ENCODE measurements at places on chromosomes 3 and 15.

DNA sequence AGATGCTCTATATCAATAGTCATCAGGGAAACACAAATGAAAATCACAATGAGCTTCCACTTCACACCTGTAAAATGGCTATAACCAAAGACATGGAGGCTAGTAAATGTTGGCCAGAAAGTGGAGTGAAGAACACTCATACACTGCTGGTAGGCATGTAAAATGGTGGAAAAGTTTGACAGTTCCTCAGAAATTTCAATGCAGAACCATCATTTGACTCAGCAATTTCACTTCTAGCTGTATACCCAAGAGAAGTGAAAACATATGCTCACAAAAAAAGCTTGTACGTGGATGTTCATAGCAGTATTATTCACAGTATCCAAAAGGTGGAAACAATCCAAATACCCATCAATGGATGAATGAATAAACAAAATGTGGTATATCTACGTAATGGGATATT is 19.2 kb upstream of the TOP2B start:
- DNase-seq: no peak

- DNase-seq: no peak
Measured at GRCh38 chr3:172102883-172103310, 63.5 kb downstream of the FNDC3B start.

- DNase-seq: no peak
Measured at GRCh38 chr3:142180761-142181362, 31.5 kb upstream of the TFDP2 start.

DNA sequence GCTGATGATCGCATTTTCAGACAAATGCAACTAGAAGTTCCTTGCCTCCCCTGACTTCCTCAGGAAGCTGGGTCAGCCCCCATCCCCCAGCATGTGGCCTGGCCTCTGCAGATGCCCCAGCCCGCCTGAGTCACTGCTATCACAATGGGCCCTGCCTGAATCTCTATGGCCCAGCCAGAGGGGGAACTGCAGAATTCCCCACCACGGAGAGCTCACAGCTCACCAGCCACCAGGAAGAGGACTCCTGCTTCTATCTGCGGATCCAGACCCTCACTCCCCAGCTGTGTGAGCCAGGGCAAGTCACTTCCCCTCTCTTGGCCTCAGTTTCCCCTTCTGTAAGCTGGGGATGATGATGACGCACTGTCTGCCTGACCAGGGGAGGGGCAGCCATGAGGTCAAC is 6.9 kb downstream of the PLXND1 start:
- no peak for DNase-seq

GRCh38 chr15:98308117-98308516 is 340.2 kb upstream of the IGF1R start:
- no peak for DNase-seq

GRCh38 chr3:113783463-113783862 is 36.6 kb downstream of the ATP6V1A start:
- DNase-seq: no peak

- no peak for DNase-seq
Measured at GRCh38 chr3:37662785-37663184, 198.9 kb upstream of the CTDSPL start.

- DNase-seq: no peak
Measured at GRCh38 chr15:50107591-50108408, 11.2 kb downstream of the ATP8B4 start.

DNA sequence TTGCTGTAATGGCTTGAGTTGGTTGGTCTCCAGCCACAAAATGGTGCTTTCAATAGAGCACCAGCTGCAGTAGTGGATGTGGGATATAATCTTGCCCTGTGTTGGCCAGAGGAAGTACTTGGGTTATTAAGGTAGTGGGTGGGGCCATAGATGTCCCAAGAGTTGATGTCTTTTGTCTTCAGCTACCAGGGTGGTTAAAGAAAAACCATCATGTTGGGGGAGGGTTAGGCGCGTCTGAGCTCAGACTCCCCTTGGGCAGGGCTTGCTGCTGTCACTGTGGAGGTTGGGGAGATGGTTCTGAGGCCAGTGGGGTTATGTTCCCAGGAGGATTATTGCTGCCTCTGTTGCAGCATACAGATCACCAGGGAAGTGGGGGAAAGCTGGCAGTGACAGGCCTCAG is 46.9 kb upstream of the GADL1 start:
- no peak for DNase-seq

- no peak for DNase-seq
Measured at GRCh38 chr15:61086012-61086411, 143.1 kb downstream of the RORA start.

GRCh38 chr15:89070197-89071124 is 17.8 kb upstream of the ABHD2 start:
- no peak for DNase-seq

DNA sequence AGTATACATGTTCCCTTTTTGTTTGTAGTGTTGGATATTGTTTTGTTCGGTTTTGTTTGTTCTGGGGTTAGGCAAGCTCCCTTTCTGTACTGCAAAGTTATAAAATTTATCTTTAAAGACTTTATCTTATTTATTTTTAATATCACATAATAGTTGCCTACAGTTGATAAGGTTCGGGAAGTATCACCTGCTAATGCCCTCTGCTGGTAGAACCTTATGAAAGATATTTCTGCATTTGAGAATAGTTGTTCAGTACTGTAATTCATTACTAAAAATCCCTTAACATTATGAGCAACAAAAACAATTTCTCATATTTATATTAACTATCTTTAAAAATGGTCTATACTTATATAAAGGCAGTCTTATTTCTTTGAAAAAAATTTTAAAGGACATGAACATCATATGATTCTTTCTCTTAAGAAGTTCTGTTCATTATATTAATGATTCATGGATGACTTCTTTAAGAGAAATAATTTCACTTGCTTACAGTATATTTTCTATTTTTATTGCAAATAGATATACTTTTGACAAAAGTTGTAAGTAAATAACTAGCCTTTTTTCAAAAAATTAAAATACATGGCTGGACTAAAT is 1126.8 kb downstream of the SI start:
- DNase-seq: no peak

DNA sequence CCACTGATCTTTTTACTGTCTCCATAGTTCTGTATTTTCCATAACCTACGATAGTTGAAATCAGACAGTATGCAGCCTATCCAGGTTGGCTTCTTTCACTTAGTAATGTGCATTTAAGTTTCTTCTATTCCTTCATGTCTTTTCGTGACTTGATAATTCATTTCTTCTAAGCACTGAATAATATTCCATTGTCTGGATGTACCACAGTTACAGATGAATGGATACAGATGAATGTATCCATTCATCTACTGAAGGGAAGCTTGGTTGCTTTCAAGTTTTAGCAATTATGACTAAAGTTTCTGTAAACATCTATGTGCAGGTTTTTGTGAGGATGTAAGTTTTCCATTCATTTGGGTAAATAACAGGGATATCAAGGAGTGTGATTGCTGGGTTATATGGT is 124.8 kb downstream of the NSUN3 start:
- DNase-seq: no peak

GRCh38 chr3:129521611-129522010 is 6.8 kb upstream of the RHO start:
- DNase-seq: no peak

GRCh38 chr3:148718982-148719862 is 21.5 kb downstream of the AGTR1 start:
- no peak for DNase-seq

- no peak for DNase-seq
Measured at GRCh38 chr3:63338351-63338750, 60.2 kb downstream of the SYNPR start.

GRCh38 chr15:67066041-67066958 is 898 bp downstream of the SMAD3 start:
- no peak for DNase-seq

DNA sequence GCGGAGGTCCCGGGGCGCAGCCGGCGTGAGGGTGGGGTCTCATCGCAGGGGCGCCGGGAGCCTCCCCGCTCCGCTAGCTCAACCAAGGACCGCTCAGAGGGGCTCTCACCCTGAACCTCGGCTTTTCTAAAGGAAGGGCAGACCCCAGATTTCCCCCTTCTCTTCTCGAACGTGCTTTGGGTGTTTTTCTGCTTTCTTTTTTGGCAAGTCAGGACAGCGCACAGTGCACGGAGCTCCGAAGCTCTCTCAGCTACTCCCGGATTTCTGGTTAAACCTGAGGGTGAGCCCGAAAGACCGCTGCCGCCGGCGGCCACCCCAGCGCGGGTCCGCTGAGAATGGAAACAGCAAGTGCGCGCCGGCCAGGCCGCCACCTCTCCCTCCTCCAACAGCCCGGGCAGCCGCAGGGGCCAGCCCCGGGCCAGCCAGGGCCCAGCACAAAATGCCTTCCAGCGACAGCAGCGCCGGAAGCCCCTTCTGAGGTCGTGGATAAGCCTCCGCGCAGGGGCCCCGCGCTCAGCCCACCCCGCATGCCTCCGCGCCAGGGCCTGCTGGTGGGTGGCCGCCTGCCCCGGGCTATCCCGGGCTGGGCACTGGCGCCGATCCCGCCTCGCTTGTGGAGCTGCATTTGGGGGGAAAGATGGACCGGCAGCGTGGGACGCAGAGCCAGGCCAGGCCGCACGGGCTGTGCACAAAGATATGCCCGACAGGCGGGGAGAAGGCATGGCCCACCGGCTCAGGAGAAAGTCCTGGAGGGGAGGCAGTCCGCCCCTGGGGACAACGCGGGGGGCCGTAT is 8.2 kb upstream of the OCA2 start:
- no peak for DNase-seq

DNA sequence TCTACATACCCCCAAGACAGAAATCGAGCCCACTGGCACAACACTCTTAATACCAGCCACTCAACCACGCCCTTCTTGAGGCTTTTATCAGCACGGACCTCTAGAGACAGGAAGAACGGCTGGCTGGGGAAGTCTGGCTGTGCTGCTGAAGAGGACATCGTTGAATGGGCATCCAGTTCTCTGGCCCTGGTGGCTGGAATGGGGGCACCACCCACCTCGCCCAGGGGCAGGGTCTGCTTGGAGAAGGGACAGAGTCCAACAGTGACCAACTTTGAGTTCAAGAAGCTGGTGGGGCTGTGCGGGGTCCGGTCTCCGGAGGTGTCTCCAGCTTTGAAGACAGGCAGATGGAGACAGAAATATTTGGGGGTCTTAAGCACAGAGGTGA is 77.5 kb downstream of the ATP10A start:
- DNase-seq: no peak

- DNase-seq: no peak
Measured at GRCh38 chr3:114707252-114707860, 413.5 kb downstream of the TIGIT start.

DNA sequence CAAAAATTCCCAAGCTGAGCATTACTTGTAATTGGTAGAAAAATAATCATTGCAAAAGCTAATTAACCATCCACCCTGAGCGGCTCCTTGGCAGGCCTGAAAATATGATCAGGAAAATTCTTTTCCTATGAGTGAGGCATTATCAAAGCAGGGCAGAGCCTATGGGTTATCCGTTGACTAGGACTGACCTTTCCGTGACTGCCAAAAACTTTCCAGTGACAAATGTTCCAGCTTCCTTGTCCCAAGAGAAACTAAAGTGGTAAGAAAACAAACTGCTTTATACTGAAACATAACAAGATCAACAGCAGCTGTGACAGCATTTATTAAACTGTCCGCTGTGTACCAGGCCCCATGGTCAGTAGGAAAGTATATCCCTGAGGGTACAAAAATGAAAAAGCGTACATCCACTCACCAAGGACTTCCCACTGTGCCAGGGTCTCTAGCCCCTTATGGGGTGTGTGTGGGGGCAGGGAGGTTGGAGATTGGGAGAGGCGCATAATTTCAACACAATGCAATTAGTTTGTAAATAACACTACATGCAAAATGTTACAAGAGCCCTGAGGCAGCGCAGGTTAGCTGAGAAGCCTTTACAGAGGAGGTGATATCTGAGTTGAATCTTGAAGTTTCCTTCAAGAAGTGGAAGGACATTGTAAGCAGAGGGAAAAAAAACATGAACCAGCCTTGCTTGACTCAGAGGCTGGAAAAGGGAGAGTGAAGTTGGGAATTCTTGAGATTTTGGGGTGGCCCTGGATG is 8.5 kb downstream of the LIPC start:
- no peak for DNase-seq

DNA sequence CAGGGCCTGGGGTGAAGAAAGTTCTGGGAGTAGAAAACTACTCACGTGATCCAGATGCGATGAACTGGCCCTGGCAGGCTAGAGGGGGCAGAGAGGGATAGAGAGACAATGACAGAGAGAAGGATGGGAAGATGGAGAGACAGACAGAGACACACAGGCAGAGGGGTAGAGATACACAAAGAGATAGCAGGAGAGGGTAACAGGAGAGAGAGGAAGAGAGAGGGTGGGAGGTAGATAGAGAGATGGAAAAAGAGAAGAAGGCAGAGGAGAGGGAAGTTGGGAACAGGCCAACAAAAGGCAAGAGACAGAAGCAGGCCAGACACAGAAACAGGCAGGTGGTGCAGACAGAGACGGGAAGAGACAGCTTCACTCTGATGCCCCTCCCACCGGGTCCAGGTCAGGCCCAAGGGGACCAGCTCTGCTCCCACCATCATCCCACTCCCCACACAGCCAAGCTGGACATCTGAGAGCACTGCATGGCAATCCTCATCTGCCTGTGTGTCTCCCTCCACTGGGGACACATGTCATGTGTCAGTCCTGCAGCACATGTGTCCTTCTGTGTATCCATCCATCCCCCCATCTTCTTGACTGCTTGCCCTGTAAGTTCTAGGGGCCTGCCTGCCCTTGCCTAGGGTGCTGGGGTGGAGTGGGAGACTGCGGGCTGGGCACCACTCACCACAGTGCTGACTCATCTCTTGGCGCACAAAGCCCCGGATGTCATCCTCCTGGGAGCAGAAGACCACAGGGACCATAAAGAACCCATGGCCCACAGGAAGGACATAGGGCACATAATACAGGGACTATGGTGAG is 2.2 kb upstream of the UCN2 start:
- DNase-seq: no peak

DNA sequence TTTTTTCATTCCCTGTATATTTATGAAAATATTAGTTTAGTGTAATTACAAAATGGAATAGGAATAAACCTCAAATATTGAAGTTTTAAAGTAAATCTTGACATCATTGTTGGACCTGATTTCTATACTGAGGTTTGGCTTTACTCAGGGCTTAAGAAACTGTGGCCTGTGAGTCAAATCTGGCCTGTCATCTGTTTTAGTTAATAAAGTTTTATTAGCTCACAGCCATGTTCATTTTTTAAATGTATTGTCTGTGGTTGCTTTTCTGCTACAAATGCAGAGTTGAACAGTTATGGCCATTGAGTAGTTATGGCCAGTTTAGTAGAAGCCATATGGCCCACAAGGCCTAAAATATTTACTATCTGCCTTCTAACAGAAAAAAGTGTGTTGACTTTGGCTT is 80.7 kb downstream of the DIPK2A start:
- no peak for DNase-seq

DNA sequence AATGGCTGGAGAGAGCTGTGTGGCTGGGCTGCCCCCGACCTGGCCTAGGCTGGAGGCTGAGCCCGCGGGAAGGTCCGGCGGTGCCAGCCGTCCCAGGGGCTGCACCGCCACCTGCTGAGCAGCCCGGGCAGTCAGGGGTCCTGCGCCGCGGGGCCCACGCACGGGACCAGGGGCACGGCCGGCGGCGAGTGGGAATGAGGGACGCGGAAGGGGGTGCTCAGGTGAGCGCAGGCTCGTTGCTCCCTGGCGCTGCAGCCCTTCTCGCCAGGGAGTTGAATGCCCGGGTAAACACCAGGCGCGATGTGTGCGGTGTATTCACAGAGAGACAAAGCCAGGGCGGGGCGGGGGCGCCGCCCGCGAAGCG is 666 bp upstream of the SEMA3F start:
- DNase-seq: no peak

All from cortex of kidney (tissue), 1 donor.